ENCODE measurements at places on chromosomes 3 and 15.

DNA sequence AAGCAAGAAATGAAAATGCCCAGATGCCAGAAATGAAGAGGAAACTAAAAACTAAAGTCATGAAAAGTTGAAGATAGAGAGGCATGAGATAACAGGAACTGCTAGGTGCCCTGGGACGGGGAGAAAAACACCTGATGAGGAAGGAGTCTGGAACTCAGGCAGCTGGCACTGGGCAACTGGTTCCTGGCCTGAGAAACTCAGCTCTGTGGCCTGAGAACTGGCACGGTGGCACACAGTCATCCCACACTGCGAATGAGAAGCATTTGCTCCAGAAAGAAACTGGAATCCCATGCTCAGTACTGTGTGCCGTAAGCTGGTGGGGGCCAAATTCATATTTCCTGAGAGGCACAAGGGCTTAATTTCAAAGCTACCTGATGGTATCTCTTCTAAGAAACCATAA lies 53.6 kb upstream of the RORA start:
- DNase-seq = no peak

GRCh38 chr3:79761441-79761840 lies 6.4 kb downstream of the ROBO1 start:
- DNase-seq = no peak

DNA sequence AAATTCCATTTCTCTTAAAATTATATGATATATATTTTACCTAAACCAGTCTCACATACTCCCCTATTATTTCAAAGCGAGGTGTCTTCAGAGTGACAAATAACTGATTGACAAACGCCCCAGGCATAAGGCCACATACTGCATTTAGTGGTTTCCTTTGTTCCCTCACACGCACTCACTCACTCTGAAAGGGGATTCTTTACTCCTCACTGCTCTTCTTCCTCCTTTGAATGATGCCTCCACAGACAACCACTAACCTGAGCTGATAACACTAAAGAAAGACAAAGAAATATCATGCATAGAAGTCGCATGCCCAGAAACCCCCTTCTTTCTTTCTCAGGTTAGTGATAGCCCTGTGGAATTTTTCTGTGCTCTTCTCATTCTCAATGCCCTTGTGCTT lies 24.1 kb upstream of the BBX start:
- no peak for DNase-seq

- DNase-seq = no peak
Measured at GRCh38 chr3:40715551-40715950, 190.8 kb downstream of the ZNF621 start.

DNA sequence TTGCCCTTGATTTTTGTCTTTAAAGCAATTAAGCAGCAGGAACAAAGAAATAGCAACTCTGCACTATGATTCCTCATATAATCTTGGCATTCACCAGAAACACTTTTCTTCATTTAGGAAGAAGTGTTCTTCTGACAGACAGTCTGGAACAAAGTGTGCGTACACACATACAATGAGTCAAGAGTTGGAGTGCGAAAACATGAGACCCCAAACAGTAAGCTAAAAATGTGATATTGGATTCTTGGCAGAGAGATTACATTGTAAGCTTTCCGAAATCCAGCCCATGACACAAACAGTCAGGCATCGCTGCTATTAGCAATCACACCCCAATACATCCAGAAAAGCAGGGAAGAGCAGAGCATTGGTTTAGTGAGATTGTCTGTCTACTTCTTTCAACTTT lies 306.7 kb upstream of the TBC1D5 start:
- no peak for DNase-seq

DNA sequence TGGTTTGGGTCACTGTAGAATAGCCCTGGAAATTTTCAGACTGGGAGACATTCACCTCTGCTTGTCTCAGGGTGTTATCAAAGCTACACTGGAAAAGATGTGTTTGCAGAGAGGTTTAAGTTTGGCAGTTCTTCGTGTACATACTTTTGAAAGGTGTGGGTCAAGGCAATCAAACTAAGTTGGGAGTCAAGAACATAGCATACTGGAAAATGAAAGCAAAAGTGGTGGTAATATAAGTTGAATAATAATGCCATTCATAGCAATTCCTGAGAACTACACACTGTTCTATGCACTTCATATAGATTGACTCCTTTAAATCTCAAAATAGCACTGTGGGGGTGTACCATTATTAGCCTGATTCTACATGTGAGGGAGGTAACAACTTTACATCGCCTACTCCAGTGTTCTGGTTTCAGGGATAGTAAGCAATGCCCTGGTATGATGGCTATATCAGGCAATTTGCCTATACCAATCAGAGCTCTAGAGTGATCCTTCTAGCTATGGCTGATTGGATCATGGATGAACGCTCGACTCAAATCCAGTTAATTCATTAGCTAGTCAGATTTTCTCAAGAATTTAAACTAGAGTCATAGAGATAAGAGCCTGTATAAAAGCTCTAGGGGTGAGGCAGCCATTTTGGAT lies 44.6 kb upstream of the RASGRP1 start:
- DNase-seq = no peak

- peak; percentile 64 for DNase-seq
Measured at GRCh38 chr3:190424478-190425439, 24.9 kb downstream of the TMEM207 start.

DNA sequence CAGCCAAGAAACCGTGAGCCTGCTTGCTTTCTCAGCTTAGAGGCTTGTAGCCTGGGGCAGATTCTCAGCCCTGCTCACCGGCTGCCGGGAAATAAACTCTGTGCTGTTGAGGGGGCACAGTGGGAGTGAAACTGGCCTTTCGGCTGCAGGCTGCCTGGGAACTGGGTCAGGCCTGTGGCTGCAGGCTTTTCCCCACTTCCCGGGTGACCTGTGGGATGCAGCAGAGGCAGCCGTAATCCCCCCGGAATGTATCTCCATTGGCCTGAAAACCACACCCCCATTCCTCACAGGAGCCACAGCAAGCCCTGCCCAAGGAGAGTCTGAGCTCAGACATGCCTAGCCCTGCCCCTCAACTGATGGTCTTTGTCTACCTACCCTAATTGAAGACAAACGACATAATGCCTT lies 110.9 kb downstream of the STXBP5L start:
- DNase-seq = no peak

DNA sequence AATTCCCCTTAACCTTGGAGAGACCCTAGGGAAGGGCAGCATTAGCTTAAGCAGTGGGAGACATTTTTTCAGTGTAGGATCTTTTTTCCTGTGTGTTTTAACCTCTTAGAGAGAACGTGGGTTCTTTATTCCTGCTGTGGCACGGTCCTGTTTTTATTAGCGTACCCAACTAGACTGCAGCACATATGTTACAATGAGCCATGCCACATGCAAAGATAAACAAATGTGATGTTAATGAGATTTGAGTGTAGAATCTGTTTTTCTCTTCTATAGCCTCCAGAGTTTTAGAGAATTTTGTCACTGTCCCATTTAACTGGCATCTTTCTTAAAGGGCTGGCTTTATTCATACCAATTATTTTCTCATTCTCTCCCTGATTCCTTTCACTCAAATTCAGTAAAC lies 347.5 kb downstream of the CNTN4 start:
- DNase-seq = no peak

DNA sequence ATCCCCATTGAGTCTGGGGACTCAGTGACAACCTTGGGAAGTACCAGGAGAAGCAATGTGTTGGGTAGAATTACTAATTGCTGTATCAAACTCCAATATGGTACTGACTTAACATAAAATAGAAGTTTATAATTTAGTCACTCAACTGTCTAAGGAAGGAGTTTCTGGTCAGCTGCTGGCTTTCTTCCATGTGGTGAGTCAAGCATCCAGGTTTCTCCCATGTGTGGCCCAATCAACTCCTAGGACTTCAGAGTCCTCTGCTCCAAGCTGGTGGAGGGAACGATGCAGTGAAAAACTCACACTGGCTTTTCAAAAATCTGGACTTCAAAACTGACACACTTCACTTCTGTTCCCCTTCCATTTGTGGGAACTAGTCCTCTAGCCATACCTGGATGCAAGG lies 25.2 kb downstream of the WNT5A start:
- no peak for DNase-seq

DNA sequence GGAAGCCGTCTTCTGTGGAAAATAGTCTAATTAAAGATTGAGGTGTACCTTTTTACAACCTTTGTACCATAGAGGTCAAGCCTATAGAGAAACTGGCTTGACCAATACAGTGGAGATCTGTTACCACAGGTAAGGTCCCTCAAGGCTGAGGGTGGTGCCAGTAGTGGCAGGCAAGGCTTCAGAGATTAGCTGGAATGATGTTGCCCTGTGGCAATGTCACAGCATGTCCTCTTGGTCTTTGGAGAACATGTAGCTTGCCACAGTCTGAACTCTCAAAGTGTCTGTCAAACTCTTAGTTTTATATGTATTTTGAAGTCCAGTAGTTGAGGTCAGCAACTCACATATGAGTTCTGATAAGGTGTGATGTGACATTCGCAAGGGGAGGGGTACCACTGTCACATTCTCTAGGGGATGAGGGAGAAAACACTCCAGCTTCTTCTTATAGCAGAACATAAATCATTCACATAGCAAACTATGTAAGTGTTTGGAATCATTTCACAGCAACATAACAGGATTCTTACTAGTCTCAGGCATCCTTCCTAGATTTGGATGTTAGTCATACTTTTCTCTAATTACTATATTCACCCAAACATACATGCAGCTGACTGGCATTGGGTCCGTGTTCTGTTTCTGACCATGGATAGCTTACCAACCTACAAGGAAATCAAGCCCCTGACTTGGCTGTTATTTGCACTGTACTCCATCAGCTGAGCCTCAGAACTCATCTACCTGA lies 173.6 kb downstream of the UBE2E2 start:
- no peak for DNase-seq

- no peak for DNase-seq
Measured at GRCh38 chr3:30042274-30042859, 564.0 kb upstream of the TGFBR2 start.

GRCh38 chr15:50627351-50628055 lies 59.1 kb downstream of the TRPM7 start:
- no peak for DNase-seq

DNA sequence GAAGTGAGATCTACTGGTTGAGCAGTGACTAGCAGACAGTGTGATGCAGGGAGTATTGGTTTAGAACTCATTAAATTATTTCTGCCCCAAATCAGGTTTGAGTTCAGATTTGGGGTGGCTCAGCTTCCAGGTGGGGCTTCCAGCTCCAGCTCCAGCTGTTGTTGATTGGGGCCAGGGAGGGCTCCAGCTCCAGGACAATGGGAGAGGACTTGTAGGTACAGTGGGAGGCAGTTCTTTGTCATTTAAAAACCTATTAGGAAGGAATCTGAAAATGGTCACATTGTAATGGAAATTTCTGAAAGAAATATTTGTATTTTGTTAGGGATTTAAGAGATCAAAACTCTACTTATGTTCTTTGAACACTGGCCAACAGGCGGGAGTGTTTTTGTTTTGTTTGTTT lies 97.0 kb downstream of the FNDC3B start:
- DNase-seq = no peak

DNA sequence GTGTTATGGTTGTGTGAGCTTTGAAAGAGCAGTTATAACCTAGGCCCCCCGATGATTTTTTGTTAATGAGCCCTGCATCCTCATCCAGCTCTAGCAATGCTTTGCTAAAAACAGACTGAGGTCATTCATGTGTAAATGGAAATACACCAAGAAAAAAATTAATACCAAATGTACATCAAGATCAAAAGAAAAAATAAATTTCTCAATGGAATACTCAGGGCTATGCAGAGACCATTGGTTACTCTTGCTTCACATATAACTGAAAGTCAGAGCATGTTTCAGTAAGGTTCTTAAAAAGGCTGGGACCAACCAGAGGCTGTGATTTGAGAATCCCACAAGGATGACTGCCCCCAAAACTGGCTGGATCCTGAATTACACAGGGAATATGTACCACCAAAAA lies 48.0 kb downstream of the ARHGAP31 start:
- no peak for DNase-seq

DNA sequence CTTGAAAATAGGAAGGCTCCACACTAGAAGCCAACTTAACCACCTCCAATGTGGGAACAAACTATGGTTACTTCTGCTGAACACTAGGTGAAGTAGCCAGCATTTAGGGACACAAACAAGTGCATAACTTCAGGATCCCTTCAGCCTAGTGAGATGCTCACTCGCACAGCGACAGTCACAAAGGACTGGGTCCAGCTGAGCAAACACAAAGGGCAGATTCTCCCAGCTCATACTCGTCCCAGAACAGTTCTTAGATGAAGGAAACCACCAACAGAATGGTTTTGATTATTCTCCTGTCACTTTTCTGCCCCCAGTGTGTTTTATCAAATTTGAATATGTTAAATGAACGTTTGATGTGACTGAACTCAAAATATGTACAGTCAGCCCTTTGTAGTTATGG lies 201.6 kb downstream of the KCNAB1 start:
- no peak for DNase-seq

DNA sequence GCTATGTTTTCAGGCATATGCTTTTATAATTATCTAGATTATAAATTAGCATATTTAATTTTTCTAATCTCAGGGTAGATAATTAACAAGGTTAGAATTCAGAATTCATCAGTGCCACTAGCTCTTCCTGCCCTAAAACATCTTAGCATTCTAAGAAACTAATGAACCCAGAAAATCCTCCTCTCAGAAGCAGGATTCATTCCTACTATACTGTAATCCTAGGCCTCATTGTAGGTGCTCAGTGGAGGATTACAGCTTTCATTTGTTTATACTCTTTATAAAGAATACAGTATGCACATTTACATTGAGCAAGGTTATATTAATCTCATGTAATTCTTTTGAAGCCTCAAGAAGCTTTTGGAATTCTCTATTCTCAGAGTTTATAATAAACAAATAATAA lies 20.9 kb downstream of the ACAD11 start:
- no peak for DNase-seq

DNA sequence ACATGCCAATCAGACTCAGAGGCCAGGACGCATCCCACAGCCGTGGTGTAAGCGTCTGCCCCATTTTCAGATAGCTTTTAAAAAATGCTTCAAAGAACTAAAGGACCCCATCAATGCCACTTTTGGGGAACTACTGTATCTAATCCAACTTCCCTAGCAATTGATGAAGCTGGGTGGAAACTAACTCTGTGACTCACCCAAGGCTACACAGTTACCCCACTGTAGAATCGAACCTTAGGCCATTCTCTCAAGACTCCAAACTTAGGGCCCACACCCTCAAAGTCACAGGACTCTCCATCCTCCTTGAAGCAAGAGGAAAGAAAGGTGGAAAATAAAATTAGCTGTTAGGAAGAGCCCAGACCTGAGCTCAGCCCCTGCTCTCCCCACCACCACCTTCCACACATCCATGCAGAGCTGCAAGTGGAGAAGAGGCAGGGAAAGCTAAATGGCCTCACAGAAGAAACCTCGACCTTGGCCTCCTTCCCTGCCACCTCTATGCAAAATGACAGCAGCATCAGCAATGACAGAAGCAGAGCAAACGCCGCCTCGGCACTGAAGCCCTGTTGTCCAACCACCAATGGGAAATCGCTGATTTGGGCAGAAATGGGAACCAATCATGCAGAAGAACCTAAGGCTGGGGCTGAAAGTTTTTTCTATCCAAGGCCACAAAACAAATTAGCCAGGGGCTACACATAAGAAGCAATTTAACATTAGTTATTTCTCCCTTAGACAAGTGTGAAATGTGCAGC lies 22.2 kb downstream of the ANP32A start:
- no peak for DNase-seq

GRCh38 chr3:186133980-186134379 lies 25.1 kb upstream of the ETV5 start:
- no peak for DNase-seq

- DNase-seq = no peak
Measured at GRCh38 chr15:92687195-92687602, 31.6 kb upstream of the FAM174B start.

GRCh38 chr15:65414841-65415621 lies 7.7 kb downstream of the IGDCC4 start:
- no peak for DNase-seq

Data from natural killer cell (primary cell).